Left lobe of liver (tissue), 2 donors: ENCODE measurements at places on chromosomes 13 and 19. TPM values are rescaled to one million over a fixed set of nuclear protein-coding genes. Genes with fewer than 3 reads are reported as not detected.

DNA sequence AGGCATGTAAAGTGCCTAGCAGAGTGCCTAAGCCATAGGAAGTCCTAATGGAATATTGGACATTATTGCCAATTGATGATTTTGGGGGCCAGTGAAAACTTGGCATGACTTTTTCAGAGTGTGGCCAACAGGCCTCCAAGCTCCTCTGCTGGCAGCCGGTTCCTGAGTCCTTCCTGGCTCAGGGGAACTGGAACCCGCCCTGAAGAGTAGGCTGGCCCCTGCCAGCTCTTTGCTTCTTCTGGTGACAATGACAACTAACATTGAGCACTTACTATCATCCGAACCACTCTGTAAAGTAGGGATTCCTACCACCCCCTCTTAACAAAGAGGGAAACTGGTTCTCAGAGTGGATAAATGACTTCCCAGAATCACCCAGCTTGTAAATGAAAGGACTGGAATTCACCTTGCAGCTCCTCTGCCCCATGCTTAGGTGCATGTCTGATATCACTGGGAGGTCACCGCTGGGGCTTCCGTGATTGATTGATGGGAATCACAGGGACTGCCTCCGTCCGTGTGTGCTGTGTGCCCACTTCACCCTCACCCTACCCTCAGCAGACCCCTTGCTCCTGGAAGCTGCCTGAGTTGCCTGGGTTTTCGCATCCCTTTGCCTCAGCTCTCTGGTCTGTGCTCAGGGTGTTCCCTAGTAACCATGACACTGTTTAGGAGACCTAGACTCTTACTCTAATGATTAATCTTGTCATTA lies 50.6 kb downstream of the TNFRSF19 start:
- DNase-seq = no peak

LRRC63 gene
- total RNA-seq = 0.20 TPM

LAIR2 gene
- total RNA-seq = not detected

FOSB gene
- total RNA-seq = 0.35 TPM

SPTBN4 gene
- total RNA-seq = 1.2 TPM
